ENCODE measurements at places on chromosomes 7 and 10. TPM values are rescaled to one million over a fixed set of nuclear protein-coding genes. Genes with fewer than 3 reads are reported as not detected.

The SAMD9L gene
- 6.5 TPM for total RNA-seq

The TLX1 gene
- 0.99 TPM for total RNA-seq

The CCDC172 gene
- total RNA-seq: 7.3 TPM

The PTER gene
- total RNA-seq: 4.2 TPM

The MMD2 gene
- total RNA-seq: 21.6 TPM

The SERPINE1 gene
- total RNA-seq: 5.6 TPM

The TMEM213 gene
- total RNA-seq: not detected

The PPP3CB gene
- 52.9 TPM for total RNA-seq

The SEMA3E gene
- 0.19 TPM for total RNA-seq

The NKX1-2 gene
- total RNA-seq: 0.06 TPM

The SUN3 gene
- total RNA-seq: 12.8 TPM

DNA sequence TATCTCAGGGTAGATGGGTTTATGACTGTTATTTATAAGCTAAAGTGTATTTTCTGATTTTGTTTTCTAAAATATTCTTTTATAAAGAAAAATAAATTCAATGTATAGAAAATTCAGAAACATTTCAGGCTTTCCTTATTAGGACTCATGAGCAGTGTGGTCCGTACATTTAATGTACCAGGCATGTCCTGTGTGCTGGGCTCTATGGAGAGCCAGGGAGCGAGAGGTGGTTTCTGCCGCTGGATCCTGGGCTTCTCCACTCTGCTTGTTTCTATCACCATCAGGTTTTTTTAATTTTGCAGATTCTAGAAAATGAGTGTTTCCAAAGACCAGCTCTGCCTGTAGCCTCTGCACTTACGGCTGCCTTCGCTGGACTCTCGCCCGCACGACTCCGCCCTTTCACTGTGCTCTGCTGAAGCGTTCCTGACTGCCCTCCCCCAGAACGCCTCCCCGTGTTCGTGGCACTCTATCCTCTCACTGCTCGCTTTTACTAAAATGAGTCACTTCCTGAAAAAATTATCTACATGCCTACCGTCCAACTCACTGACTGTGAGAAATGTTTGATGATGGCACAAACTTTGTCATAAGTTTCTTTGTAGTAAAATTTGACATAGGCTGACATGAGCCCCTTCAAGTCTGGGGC, 188.5 kb downstream of the ZMYND11 start:
- H3K4me1 ChIP-seq: no peaks in the 10 kb centered on the region
- H3K27ac ChIP-seq: no peak overlapping the region
- no peak overlapping the region for H3K4me3 ChIP-seq
- no peaks in the 10 kb centered on the region for H3K36me3 ChIP-seq

DNA sequence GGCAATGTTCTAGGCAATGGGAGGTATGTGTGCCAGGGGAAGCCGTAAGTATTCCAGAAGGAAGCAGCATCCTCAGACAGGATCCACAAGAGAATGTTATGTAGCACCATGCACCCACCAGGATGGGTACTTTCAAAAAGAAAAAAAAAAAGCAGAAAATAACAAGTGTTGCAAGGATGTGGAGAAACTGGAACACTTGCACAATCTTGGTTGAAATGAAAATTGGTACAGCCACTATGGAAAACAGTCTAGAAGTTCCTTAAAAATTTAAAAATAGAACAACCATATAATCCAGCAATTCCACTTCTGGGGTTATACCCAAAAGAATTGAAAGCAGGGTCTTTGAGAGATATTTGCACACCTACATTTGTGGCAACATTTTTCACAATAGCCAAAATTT, 20.2 kb downstream of the C10orf71 start:
- no peak for DNase-seq
- no peaks in the 10 kb centered on the region for H3K36me3 ChIP-seq

- H3K4me1 ChIP-seq: no peaks in the 10 kb centered on the region
- no peaks in the 10 kb centered on the region for H3K27me3 ChIP-seq
- H3K4me3 ChIP-seq: no peak overlapping the region
Measured at GRCh38 chr10:110190170-110190569, 17.2 kb upstream of the MXI1 start.

DNA sequence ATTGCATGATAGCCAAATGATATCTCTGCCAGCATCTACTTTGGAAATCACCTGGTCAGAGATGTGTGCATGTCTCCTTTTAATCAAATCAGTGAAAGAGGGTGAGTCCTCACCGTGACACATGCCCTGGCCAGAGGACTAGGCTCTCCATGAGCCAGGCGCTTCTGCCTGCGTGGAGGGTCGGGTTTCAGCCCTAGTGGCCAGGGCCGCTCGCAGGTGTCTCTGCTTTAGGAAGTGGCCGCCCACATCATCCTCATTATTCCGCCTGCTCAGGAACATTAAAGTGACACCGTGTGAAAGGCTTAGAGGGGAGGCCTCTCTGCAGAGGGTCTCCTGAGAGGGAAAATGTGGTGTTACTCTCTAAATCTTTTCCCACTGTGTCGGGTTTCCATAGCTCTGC, 173.6 kb upstream of the PRKCQ start:
- H3K4me1 ChIP-seq: no peaks in the 10 kb centered on the region
- no peak overlapping the region for H3K4me3 ChIP-seq
- no peak for DNase-seq
- H3K36me3 ChIP-seq: no peaks in the 10 kb centered on the region
- H3K27me3 ChIP-seq: no peaks in the 10 kb centered on the region

GRCh38 chr10:90179696-90180407, 478.5 kb downstream of the KIF20B start:
- H3K27me3 ChIP-seq: no peaks in the 10 kb centered on the region
- no peak overlapping the region for H3K4me3 ChIP-seq
- H3K4me1 ChIP-seq: no peaks in the 10 kb centered on the region
- DNase-seq: no peak
- H3K27ac ChIP-seq: no peak overlapping the region

- H3K4me1 ChIP-seq: peaks cover 10% of the 10 kb centered on the region
- no peak overlapping the region for H3K27ac ChIP-seq
- peaks cover 7% of the 10 kb centered on the region for H3K27me3 ChIP-seq
- no peak overlapping the region for H3K4me3 ChIP-seq
Measured at GRCh38 chr7:155531681-155532080, 14.7 kb downstream of the CNPY1 start.

- no peaks in the 10 kb centered on the region for H3K4me1 ChIP-seq
- H3K4me3 ChIP-seq: no peak overlapping the region
- DNase-seq: no peak
- H3K36me3 ChIP-seq: no peaks in the 10 kb centered on the region
- H3K27ac ChIP-seq: no peak overlapping the region
Measured at GRCh38 chr10:15864419-15864818, 4.1 kb upstream of the MINDY3 start.

DNA sequence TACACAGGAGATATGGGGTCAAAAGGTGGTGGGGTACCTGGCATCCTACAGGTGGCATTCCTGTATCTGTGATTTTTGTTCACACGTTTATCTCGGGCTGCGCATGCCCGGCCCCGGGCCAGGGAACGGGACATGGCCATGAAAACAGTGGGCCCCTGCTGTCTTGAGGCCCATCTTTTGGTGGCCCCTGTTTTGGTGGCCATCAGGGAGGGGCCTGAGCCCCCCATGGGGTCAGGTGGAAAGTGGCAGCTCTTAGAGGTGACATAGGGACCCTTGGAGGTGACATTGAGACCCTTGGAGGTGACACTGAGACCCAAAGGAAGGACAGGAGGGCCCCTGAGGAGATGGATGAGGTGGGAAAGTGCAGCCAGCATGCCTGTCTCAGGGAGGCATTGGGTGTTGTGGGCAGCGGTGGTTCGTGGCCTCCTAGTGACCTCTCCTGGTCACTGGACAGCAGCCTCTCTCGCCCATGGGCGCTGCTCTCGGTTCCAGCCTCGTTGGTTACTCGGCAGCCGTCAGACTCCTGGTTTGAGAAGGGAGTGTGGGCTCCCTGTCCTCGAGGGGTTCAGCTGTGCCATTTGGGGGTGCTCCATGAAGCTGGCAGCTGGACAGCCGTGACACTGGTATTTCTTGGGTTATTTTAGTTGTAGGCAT, 39.9 kb downstream of the INPP5A start:
- no peak overlapping the region for H3K4me3 ChIP-seq
- no peak overlapping the region for H3K27ac ChIP-seq
- DNase-seq: peak; percentile 74
- peaks cover 29% of the 10 kb centered on the region for H3K4me1 ChIP-seq
- H3K36me3 ChIP-seq: no peaks in the 10 kb centered on the region
- no peaks in the 10 kb centered on the region for H3K27me3 ChIP-seq

DNA sequence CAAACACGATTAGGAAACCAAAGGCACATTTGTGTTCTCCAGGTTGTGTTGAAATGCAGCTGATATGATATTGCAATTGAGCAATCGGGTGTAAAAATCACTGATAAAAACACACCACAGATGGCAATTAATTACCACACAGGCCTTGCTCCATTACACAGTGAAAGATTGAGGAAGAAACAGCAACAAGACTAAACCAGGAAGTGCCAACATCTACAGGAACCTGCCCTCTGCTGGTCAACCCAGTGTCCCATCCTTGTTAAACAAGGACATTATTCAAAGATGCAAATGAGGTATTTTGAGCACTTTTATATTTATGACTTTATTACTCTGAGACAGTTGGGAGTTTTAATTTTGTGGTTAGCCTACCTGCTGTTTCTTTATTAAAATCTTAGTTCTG, 765.6 kb upstream of the GHITM start:
- H3K4me3 ChIP-seq: no peak overlapping the region
- H3K27me3 ChIP-seq: no peaks in the 10 kb centered on the region
- DNase-seq: peak; percentile 56
- no peaks in the 10 kb centered on the region for H3K36me3 ChIP-seq

GRCh38 chr7:151080067-151080521, 515 bp downstream of the FASTK start:
- H3K27me3 ChIP-seq: no peaks in the 10 kb centered on the region
- no peak for DNase-seq
- peak overlapping the region; percentile 94 for H3K27ac ChIP-seq
- peaks cover 39% of the 10 kb centered on the region for H3K4me1 ChIP-seq
- H3K4me3 ChIP-seq: peak overlapping the region; percentile 81
- H3K36me3 ChIP-seq: no peaks in the 10 kb centered on the region

- H3K4me1 ChIP-seq: no peaks in the 10 kb centered on the region
- DNase-seq: no peak
- H3K4me3 ChIP-seq: no peak overlapping the region
- H3K27me3 ChIP-seq: no peaks in the 10 kb centered on the region
- H3K27ac ChIP-seq: no peak overlapping the region
Measured at GRCh38 chr7:158344706-158345300, 242.8 kb downstream of the PTPRN2 start.

GRCh38 chr10:34207343-34207742, 607.8 kb downstream of the PARD3 start:
- no peak overlapping the region for H3K4me3 ChIP-seq
- no peaks in the 10 kb centered on the region for H3K27me3 ChIP-seq
- no peak for DNase-seq
- no peaks in the 10 kb centered on the region for H3K4me1 ChIP-seq

DNA sequence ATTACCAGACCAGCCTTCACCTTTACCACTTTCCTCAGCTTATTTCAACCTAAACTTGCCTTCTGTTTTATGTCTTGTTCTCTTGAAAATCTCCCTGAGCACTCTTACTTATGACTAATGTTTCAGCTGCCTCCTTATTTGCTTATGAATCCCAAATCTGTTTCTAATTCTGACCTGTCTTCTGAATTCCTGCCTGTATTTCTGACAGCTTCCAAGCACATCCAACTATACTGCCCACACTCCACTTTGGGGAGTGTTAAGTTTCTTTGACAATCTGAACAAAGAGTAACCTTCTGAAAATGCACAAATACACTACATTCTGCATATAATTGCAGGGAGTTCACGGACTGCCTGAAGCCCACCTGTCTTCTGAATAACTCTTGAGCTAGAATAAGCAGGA, 48.7 kb downstream of the ARMC3 start:
- no peak for DNase-seq
- no peak overlapping the region for H3K4me3 ChIP-seq
- no peaks in the 10 kb centered on the region for H3K27me3 ChIP-seq
- H3K27ac ChIP-seq: no peak overlapping the region
- no peaks in the 10 kb centered on the region for H3K4me1 ChIP-seq

- H3K4me3 ChIP-seq: no peak overlapping the region
- no peaks in the 10 kb centered on the region for H3K27me3 ChIP-seq
- H3K36me3 ChIP-seq: no peaks in the 10 kb centered on the region
- no peak for DNase-seq
- no peaks in the 10 kb centered on the region for H3K4me1 ChIP-seq
Measured at GRCh38 chr7:135856356-135857144, 107.9 kb upstream of the FAM180A start.

DNA sequence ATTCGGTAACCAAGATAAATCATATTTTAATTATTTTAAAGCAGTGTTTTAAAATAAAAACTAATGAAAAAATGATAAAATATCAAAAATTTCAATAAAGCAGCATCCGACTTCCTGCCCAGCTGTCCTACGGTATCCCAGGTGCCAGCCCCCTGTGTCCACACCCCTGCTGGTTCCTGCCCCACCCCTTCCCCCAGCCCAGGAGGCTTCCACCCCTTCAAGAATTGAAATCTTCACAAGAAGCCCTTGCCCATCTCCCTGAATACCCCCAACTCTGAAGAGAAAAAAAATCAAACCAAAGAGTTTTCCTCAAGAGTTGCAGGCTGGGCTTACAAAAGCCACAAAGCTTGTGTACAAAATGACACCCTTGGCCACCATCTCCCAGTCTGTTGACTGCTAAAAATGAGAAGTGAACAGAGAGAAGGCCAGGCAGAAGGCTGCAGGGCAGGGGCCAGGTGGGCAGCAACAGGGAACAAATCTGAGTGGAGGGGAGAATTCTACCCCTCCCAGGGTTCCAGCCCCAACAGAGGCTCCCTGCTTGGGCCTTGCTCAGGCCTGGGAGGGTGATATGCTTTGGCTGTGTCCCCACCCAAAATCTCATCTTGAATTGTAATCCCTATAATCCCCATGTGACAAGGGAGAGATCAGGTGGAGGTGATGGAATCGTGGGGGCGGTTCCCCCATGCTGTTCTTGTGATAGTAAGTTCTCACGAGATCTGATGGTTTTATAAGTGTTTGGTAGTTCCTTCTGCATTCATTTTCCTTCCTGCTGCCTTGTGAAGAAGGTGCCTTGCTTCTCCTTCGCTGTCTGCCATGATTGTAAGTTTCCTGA, 14.5 kb downstream of the GPRIN2 start:
- peaks cover 4% of the 10 kb centered on the region for H3K4me1 ChIP-seq
- no peak for DNase-seq
- no peak overlapping the region for H3K27ac ChIP-seq
- no peaks in the 10 kb centered on the region for H3K36me3 ChIP-seq
- H3K27me3 ChIP-seq: no peaks in the 10 kb centered on the region

DNA sequence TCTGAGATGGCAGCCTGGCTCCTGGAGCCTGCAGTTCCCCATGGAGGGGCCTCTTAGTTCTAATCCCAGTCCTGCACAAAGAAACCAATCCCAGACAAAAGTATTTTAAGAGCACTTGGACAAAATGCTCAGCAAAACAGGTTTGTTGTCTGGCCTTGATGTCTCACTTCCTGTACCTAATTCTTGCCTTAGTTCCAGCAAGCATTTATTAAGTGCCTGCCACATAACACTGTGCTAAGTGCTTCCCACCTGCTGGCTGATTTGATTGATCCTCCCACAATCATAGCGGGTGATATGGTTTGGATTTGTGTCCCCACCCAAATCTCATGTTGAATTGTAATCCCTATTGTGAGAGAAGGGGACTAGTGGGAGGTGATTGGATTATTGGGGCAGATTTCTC, 65.7 kb upstream of the HABP2 start:
- no peaks in the 10 kb centered on the region for H3K36me3 ChIP-seq
- H3K27me3 ChIP-seq: no peaks in the 10 kb centered on the region
- no peak for DNase-seq

- no peak for DNase-seq
- no peaks in the 10 kb centered on the region for H3K4me1 ChIP-seq
- H3K36me3 ChIP-seq: no peaks in the 10 kb centered on the region
- no peak overlapping the region for H3K4me3 ChIP-seq
- H3K27ac ChIP-seq: no peak overlapping the region
Measured at GRCh38 chr7:65475734-65476319, 102.2 kb downstream of the ZNF92 start.

GRCh38 chr7:95470452-95470851, 15.3 kb upstream of the ASB4 start:
- no peak overlapping the region for H3K27ac ChIP-seq
- H3K27me3 ChIP-seq: no peaks in the 10 kb centered on the region
- no peak overlapping the region for H3K4me3 ChIP-seq
- no peak for DNase-seq
- H3K4me1 ChIP-seq: no peaks in the 10 kb centered on the region
